ENCODE measurements at places on chromosomes 11 and 22.

DNA sequence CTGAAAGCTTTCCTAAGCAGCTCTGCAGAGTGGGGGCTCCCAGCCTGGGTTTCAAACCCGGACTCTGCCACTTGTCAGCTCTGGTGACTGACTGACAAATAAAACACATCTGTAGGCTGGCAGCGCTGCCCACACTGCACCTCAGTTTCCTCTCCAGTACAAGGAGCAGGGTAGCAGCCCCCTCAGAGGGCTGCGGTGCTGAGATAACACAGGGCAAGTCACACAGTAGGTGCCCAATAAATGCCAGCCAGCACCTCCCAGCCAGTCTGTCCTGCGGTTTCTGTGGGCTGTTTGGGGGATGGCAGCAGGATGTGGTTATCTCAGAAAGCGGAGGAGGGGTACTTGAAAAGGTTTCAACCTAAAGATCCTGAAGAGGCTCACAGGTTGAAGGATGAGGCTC, 1.5 kb downstream of the SYT12 start:
- DNase-seq, result no peak

- DNase-seq, result no peak
Observed at GRCh38 chr11:131713529-131714134, 343.2 kb downstream of the NTM start.

- DNase-seq, result no peak
Observed at GRCh38 chr11:61999141-61999975, 31.9 kb upstream of the FTH1 start.

- no peak for DNase-seq
Observed at GRCh38 chr11:68440224-68440623, 20.3 kb upstream of the PPP6R3 start.

- DNase-seq, result no peak
Observed at GRCh38 chr22:37627545-37627944, 11.9 kb upstream of the SH3BP1 start.

Measured in right cardiac atrium (tissue), 5 donors.